Left renal pelvis (tissue), 4 donors: ENCODE measurements at places on chromosomes 1 and 21.

DNA sequence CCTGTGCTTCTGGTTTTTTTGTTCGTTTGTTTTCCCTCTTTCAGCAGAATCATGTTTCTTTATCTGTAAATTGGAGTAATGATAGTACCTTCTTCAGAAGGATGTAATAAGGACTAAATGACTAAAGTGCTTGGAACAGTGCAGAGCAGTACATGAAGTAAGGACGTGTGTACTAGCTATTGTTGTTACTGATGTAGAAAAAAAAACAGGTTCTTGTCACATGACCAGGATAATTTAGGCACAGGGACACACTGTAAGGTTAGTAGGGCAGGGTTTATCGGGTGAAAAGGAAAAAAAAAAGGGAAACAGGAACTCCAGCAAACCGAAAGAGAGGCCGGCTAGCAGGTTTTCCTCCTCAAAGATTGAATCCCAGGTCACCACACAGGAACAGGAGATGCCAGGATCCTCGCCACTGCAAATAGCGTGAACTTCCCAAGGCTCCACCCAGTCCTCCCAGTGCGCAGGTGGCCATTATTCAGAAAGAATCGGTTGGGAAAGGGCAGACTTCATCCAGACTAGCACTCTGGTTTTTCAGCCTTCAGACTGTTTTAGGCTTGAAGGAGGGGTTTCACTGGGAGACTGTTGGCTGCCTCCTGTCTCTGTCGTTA, 63.8 kb upstream of the PRRC2C start:
- no peak for DNase-seq

DNA sequence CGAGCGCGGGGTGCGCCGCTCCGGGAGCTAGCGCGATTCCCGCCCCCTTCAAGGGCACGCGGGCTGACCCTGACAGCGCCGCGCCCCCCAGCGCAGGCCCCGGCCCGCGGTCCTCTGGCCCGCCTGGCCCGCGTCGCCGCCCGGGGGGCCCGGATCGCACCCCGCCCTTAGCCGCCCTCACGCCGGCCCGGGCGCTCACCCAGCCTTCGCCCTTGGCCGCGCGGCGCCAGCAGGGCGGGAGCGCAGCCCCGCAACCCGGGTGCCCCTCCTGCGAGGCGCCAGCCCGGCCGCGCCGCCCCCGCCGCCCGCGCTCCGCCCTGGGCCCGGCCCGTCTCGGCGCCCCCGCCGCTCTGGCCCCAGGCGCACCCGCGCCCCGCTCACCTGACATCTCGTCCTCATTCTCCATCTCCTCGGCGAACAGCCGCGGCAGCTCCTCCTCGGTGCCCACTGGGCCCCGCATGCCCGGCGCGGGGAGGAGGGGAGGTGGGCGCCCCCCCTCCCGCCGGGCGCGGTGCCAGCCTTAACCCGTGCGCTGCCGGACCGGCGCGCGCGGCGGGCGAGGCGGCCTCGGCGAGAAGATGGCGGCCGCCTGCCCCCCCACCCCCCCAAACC, 451 bp downstream of the CHD5 start:
- no peak for DNase-seq

- no peak for DNase-seq
Measured at GRCh38 chr1:81505831-81506230, 294.9 kb upstream of the ADGRL2 start.

DNA sequence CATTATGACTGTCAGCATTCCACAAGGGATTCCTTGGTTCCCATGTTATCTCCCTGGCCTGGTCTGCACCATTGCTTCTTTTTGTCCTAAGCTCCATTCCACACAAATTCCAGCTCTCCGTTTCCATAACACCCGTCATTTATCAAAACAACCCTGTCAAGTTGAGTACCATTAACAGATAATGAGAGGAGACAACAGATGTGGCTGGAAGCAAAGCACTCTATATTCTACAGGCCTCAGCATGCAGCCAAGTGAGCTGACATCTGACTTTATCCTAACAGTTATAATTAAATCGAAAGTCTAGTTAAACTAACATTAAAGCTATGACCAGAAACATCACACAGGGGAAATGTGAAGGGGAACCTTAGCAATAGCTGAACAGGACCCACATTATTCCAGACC, 110.4 kb downstream of the RERE start:
- no peak for DNase-seq

- DNase-seq, result no peak
Measured at GRCh38 chr1:108523829-108524228, 36.1 kb upstream of the EEIG2 start.
